ENCODE measurements at places on chromosomes 11 and 22.

DNA sequence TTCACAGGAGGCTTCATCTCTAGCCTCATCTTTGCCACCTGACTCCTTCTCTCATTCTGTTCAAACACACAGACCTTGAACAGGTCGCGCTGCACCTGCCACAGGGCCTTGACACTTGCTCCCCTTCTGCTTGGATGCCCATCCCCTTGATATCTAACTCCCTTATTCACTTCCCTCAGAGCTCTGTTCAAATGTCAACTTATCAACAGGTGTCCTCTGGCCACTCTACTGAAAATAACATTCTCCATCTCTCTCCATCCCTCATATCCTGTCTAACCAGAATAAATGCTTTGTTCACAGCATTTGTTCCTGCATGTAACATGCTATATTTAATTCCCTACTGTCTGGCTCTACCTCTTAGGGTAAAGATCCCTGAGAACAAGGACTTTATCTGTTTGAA is 67.2 kb upstream of the DRD2 start:
- no peak for DNase-seq

DNA sequence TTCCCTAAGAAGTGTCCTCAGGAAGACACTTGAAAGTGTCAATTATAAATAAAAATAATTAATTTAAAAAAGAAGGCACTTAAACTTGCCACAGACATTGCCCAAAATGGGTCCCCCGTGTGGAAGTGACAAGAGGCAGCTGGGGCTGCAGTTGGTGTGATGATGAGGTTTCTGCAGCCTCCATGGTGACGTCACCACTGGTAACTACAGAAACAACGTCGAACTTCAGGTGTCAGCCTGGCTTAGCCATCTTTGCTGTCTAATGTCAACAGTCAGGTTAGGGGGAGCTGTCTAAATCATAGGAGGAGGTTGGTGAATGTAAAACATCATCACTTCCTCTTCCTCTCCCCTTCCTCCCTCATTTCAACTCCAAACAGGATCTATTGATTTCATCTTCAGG is 328.6 kb downstream of the MN1 start:
- DNase-seq = no peak

GRCh38 chr22:36586271-36586670 is 57.3 kb upstream of the EIF3D start:
- no peak for DNase-seq

- DNase-seq = peak; percentile 49
Measured at GRCh38 chr11:12220305-12220704, 109.9 kb downstream of the MICAL2 start.

DNA sequence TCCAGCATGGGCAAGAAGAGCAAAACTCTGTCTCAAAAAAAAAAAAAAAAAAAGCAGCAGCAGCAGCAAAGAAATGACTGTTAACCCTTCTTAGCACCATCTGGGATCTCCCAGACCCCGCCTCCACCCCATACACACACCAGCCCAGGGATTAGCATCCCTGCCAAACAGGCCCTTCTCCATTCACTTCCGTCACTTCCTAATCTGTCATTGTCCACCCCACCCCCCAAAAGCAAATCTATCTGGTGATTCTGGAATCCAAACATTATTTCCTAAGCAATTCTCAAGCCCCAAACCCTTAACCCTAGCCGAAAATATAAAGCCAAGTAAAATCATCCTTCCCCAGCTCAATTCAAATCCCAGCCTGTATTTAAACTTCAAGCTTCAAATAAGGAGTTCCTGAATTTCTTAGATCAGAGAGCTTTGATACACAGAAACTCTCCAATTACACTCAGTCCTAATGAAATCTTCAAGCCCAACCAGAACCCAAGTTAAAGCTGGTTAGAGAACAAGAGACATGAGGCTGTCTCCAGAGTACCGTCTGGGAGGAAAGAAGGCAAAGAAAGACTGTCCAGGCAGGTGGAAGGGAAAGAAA is 6.0 kb upstream of the AHNAK start:
- DNase-seq = no peak

- no peak for DNase-seq
Measured at GRCh38 chr11:120134931-120135228, 3.0 kb downstream of the TRIM29 start.

DNA sequence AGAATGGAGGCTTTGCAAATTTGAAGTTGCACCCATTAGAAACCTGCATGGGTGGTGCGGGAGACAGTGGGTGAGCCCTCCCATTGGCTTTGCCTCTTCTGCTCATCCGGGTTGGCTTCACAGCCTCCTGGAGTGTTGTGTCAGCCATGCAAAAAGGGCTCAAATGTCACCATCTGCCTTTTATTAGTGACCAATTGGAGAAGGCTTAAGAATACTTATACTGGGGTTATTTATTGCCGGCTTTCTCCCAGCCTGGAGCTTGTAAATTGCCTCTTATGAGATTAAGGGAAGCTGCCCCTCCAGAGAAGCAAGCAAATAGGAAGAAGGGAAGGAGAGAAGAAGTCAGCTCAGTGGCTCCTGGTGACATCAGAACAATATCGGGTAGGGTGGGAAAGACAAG is 182.6 kb downstream of the ST3GAL4 start:
- no peak for DNase-seq

DNA sequence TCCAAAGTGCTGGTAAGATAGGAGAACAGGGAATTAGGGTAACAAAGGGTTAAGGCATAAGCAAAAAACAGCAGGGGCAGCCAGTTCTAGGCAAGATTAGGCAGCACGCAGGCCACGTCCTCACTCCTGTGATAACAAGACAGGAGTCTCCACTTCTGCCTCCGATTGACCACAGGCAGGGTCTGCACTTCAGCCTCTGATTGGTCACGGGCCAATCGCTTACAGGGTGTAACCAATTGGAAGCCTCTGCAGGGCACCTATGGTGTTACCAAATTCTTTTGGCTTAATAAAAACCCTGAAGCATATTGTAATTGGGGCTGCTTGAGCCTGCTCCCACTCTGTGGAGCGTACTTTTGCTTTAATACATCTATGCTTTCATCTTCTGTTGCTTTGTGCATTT is 12.2 kb upstream of the GSTP1 start:
- DNase-seq = no peak

GRCh38 chr11:18615628-18616392 is 16.2 kb downstream of the MISFA start:
- no peak for DNase-seq

DNA sequence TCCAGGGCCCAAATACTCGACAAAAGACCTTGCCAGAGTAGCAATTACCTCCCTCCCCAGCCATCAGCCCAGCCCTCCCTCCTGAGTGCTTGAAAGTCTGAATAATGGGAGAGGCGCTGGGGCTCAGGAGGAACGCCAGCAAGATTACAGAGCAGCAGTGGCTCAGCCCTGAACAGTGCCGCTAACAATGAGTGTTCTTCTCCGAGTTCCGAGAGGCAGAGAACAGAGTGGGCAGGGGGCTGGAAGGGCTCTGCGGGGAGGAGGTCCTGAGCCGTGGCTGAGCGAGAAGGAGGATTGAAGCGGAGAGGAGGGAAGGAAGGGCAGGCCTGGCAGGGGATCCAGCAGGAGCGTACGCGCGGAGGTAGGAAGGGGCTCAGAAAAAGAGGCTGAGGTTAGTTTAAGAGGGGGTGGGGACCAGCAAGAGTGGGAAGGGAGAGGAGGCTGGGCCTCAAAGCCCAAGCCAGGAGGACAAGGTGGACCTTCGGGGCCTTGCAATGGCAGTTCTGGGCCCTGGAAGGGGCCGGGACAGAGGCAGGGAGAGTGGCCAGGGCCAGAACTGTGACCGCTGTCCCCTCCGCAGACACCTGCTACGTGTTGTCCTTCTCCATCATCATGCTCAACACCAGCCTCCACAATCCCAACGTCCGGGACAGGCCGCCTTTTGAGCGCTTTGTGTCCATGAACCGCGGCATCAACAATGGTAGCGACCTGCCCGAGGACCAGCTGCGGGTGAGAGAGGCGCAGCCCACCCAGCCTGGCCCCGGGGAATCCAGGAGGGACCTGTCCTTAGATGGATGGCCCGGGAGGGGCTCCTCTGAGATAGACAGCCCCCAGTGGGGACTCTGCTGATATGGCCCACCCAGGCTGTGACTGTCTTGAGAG is 20.6 kb downstream of the CYTH4 start:
- DNase-seq = no peak

GRCh38 chr11:4111834-4112233 is 17.2 kb downstream of the RRM1 start:
- no peak for DNase-seq

- DNase-seq = no peak
Measured at GRCh38 chr11:104841973-104842525, 56.2 kb downstream of the CASP12 start.

GRCh38 chr11:33722590-33723234 is 13.5 kb downstream of the CD59 start:
- peak; percentile 51 for DNase-seq

DNA sequence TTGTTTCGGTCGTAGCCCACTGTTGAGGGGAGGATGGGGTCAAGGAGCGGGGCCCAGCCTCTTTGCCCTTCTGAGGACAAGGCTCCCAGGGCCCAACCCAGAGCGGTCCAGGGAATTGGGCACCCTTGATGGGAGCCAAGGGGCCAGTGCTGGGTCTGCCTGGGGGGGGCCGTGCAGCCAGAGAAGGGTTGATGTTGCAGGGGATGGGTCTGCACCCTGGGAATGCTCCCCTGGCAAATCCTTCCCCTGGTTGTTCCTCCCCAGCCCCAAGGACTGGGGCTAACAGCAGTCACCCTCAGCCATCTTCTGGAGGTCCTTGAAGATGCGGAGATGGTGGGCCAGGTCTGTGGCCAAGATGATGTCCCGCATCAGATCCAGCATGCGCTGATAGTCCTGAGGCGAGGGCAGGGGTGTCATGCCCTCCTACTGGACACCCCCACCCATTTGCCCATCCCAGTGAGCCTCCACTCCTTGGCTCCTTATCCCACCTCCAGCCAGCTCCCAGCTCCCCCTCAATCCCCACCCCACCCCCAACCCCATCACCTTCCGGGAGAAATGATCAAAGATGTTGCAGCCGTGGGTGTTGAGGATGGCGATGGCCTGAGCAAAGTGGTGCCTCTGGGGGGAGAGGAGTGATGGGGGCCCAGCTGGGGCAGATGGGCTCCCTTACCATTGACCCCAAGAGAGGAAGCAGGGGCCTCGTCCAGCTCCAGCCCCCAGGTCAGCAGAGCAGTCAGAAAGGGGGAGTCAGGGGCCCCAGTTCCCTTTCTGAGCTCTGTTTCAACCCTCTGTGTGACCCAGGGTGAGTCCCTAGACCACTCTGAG is 95.0 kb downstream of the PDE2A start:
- DNase-seq = no peak

- DNase-seq = peak; percentile 64
Measured at GRCh38 chr22:45208993-45209838, 31.5 kb downstream of the KIAA0930 start.

GRCh38 chr22:22926370-22927195 is 39.0 kb downstream of the IGLL5 start:
- DNase-seq = no peak

- DNase-seq = no peak
Measured at GRCh38 chr11:78195917-78196560, 7.3 kb downstream of the USP35 start.

DNA sequence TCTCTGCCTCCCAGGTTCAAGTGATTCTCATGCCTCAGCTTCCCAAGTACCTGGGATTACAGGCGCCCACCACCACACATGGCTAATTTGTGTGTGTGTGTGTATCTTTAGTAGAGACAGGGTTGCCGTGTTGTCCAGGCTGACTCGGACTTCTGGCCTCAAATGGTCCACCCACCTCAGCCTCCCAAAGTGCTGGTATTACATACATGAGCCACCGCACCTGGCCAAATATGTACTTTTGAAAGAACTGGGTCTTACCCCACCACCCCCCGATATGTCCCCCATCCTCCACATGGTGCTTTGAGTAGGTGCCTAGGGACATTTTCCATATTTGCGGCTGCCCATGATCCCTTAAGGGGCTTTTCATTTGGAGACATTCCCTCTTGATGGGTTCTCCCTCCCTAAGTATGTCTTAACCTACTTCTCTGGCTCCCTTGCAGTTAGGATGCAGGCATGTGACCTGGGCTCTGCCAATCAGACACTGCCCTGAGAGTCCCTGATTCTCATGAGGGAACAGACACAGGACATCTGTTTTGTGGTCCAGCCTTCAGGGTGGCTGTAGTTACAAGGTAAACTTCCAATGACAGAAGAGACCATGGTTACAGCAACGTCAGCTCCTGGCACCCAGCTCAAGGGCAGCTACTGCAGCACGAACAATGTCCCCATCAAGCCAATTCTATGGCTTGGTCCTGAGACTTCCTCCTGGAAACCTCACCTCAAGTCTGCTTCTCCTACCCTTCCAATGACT is 48.4 kb downstream of the CHST1 start:
- DNase-seq = no peak

DNA sequence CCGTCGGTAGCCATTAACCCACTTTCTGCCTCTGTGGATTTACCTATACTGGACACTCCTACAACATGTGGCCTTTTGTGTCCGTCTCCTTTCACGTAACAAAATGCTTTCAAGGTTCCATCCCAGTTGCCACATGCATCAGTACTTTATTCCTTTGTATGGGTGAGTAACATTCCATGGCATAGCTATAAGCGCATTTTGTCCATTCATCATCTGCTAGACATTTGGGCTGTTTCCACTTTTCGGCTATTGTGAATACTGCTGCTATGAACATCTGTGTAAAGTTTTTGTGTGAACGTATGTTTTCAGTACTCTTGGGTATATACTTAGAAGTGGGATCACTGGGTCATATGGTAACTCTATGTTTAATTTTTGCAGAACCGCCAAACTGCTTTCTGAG is 257.2 kb downstream of the ST3GAL4 start:
- no peak for DNase-seq

- DNase-seq = peak; percentile 53
Measured at GRCh38 chr11:10638316-10638925, 55.1 kb downstream of the IRAG1 start.

GRCh38 chr22:30291058-30291892 is 2.0 kb upstream of the CASTOR1 start:
- peak; percentile 87 for DNase-seq

GRCh38 chr11:86988351-86988881 is 33.2 kb upstream of the FZD4 start:
- no peak for DNase-seq

- DNase-seq = peak; percentile 18
Measured at GRCh38 chr11:86245369-86246292, 1.1 kb downstream of the EED start.

GRCh38 chr11:9753021-9753420 is 89.1 kb downstream of the SWAP70 start:
- DNase-seq = peak; percentile 57

GRCh38 chr11:111819161-111819828 is 52.1 kb downstream of the ALG9 start:
- DNase-seq = peak; percentile 41
